ENCODE measurements at places on chromosomes 5 and 9.

DNA sequence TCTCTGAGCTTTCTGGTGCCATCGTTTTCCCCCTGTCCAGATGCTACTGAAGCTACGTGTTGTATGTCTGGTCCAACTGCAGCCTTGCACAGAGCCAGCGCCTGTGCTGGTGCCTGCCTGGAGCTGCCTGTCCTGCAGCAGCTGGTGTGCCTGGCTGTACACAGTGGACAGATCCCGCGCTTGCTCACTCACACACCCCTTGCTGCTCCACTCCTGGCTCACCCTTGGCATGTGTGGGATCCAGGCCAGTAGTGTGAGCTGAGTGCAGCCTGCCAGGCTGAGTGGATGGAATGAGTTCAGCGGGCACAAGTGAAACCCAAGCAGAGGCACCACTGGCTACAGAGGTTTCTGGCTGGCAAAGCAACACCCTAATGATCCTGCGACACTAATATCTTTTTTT lies 40.4 kb downstream of the FER start:
- DNase-seq = no peak

DNA sequence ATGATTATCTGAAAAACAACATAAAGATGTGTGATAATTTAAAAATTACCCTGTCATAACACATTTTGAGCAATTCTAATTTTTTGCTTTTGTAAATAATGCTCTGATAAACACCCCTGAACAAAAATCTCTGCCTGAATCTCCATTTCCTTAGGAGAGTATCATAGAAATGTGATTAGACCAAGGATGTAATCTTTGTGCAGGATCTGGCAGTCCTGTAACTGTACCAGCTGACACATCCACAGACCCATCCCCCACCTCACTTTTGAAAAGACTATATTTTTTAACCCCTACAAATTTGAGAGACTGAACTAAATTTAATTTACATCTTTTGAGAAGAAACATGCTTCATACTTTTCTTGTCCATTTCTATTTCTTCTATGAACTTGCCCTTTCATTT lies 101.7 kb downstream of the GNAQ start:
- DNase-seq = no peak

- DNase-seq = no peak
These were observed 39.2 kb downstream of the DCAF10 start for GRCh38 chr9:37839496-37840461.

DNA sequence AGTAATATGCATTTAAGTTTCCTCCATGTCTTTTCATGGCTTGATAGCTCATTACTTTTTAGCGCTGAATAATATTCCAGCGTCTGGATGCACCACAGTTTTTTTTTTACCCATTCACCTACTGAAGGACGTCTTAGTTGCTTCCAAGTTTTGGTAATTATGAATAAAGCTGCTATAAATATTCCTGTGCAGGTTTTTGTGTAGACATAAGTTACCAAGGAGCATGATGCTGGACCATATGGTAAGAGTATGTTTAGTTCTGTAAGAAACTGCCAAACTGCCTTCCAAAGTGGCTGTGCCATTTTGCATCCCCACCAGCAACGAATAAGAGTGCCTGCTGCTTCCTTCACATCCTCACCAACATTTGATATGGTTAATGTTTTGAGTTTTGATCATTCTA lies 195.6 kb downstream of the PIK3R1 start:
- no peak for DNase-seq

DNA sequence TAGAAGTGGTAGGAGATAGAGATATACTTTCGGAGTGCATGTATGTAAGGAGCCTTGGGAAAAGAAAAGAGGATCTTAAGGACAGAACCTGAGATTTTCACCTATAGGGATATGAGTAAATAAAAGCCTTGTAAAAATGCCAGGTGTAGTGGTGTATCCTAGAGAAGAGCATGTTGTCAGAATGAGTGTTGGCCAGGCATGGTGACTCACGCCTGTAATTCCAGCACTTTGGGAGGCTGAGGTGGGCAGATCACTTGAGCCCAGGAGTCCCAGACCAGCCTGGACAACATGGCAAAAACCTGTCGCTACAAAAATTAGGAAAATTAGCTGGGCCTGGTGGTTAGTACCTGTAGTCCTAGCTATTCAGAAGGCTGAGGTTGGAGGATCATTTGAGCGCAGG lies 76.0 kb downstream of the IPO11 start:
- DNase-seq = no peak

GRCh38 chr5:127001621-127002296 lies 28.6 kb downstream of the MARCHF3 start:
- no peak for DNase-seq

DNA sequence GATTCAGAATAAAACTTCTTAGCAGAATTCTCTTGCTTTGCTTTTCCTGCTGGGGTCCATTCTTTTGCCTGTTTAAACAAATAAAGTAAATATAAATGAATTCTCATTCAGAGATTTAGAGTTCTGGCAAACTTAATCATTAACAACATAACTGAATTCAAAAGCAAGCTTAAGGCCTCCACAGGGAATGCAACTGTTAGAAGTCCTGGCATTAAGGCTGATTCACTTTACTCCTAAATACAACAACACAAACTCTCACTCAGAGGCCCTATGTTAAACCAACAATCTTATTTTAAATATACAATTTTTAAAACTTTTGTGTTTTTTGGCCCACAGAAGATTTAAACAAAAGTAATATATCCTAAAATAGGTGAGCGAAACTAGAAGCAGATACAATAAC lies 178.3 kb downstream of the AP3B1 start:
- DNase-seq = no peak
